ENCODE measurements at places on chromosomes 16 and 17.

DNA sequence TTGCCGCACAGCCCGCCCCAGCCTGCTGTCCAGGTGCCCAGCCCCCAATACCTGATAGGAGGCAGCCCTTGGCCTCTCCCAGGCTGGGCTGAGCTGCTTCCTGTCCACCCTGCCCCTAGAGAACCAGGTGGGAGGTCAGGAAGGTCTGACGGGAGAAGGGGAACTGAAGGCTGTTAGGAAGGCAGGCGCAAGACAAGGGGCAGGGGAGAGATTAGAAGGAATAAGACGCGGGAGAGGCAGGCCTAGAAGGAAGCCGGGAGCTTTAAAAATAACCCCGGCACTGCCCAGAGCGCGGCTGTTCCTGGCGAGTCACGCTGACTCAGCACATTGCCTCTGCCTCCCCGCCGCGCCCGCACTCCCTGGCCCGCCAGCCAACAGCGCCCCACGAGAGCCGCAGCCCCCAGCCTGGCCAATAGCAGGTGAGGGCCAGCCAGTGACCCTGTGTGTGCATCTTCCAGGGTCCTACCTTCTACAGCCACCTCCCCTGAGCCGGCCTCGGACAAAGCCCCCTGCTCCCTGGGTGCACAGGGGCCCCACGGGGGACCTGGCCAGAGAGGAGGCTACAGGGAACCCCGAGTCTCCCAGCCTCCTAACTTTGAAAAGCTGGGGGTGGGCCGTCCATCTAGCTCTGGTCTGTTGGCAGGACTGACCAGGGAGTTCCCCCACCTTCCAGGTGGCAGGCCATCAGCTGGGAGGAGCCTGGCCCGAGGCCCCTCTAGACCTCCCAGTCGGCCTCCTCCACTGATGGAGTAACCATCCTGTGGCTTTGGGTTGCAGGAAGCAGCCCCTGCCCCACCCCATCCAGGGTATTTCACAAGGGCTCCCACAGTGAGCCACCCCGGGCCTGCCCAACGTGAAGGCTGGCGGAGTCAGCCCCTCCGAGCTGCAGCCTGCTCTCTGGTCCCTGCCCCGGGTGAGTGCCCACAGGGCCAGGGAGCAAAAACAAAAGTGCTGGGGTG, 4.0 kb downstream of the MAFG start:
- DNase-seq, result no peak

- DNase-seq, result no peak
These were observed 20.1 kb downstream of the COX11 start for GRCh38 chr17:54948380-54948779.

DNA sequence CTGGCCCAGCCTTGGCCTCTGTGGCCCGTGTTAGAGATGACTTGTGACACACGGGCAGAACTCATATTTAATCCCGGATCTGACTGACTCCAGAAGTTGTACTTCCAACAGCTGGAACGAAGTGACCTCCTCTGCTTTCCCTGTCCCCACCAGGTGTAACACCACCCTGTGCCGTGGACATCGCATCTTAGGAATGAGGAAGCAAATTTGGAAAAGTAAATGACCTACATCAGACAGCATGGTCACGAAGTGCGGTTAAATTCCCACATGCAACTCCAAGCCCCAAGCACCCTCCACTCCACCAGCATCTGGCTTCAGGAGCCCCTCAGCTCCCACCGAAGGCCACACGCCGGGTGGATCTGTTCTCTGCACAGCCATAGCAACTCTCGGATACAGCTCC, 2.9 kb downstream of the TK1 start:
- DNase-seq, result no peak

DNA sequence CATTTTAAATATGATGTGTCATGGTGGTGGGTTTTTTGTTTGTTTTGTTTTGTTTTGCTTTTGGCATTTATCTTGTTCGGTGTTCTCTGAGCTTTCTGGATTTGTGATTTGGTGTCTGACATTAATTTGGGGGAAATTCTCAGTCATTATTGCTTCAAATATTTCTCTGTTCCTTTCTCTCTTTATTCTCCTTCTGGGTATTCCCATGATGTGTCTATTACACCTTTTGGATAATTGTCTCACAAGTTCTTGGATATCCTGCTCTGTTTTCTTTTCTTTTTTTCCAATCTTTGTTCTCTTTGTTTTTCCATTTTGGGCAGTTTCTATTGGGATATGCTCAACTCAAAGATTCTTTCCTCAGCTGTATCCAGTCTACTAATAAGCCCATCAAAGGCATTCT, 88.5 kb downstream of the MARCHF10 start:
- no peak for DNase-seq

GRCh38 chr16:78749745-78750268, 650.4 kb downstream of the WWOX start:
- no peak for DNase-seq

Data from NCI-H1694 treated with DMSO at 0.1 percent for 48 hours (cell line).